ENCODE measurements at places on chromosomes 3 and 15.

GRCh38 chr3:127370906-127371305, 83.1 kb upstream of the PRR20G start:
- no peak for DNase-seq

- DNase-seq: no peak
These were observed 556.1 kb downstream of the FGF12 start for GRCh38 chr3:192171213-192171612.

- no peak for DNase-seq
These were observed 512.7 kb upstream of the CDIN1 start for GRCh38 chr15:36066757-36067156.

DNA sequence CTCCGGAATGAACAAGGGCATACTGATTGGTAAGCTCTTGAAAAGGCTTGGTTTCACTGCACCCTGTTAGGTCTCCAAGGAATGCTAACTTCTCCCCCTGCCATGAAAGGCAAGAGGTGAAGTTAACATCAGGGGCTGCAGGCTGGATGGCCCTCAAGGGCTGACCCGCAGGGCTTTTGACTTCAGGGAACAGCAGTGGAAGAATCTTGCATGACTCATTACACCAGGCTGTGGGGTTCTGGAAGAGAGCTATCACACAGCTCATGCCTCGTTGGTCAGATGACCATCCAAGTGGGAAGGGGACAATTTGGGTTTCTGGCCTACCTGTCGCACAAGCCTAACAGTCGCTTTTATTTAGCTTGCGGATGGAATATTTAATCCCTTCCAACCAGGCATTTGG, 23.6 kb upstream of the ATG7 start:
- DNase-seq: no peak

DNA sequence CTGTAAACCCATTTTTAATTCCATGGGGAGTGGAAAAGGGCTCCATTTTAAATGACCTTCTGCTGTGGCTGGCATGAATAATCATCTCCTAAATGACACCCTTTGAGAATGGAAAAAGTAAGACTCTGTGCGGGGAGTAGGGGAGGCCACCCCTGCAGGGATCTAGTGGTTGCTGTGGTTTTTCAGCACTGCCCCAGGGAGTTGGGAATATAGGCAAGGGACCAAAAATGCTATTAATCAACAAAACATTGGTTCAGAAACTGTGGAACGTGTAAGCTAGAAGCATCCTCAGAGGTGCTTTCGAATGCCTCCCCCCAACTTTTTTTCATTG, 30.1 kb upstream of the ADAMTS7 start:
- no peak for DNase-seq

GRCh38 chr3:50338965-50339364, 1.7 kb downstream of the RASSF1 start:
- no peak for DNase-seq

- DNase-seq: no peak
These were observed 1.6 kb downstream of the FAM174B start for GRCh38 chr15:92653836-92654539.

DNA sequence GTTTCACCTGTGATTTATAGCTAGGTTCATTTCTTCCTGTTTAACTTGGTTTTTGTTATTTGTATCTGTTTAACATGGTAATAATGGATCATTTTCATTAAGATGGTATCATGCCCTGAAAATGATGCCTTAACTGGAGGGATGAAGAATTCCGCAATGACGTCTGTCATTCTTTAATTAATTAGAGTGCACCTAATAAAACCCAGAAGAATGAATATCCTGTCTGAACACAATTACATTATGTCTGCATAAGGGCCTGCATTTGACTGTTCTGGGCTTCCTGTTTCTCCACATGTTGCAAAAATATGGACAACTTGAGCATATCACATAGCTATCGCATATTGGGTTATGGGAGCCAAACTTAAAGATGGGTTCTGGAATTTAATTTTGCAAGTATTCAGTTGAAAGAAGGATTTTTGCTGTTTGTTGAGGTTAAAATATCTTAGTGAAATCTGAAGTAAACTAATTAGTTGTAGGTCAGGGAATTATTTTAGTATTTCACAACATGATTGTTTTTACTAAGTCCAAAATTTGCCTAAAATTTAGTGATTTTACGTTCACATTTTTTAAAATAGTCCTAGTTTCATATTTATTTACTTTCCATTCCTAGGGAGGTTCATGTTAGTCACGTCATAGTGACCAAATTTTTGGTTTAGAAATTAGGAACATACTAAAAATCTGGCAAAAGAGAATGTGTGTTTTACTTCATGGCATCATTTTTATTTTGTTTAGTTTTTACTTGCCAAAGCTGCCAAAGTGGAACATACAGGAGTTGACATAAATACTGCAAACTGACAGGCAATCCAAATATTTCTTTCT, 321.0 kb upstream of the TGFBR2 start:
- DNase-seq: no peak

DNA sequence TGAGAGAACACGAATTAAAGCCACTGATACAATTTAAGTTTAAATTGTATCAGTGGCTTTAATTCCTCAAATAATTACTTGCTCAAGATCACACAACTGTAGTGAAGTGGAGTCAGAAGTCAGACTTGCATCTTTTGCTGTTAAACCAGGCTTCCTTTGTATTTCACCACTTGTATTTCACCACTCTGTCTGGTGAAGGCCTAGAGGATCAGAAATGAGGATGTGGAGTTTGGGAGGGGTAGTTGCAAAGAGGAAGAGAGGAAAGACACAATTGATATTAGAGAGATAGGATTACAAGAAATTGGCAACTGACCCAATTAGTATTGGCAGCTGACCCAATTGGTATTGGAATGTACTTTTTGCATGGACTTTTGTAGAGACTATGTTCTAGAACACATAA, 288.1 kb upstream of the GPR149 start:
- DNase-seq: no peak

DNA sequence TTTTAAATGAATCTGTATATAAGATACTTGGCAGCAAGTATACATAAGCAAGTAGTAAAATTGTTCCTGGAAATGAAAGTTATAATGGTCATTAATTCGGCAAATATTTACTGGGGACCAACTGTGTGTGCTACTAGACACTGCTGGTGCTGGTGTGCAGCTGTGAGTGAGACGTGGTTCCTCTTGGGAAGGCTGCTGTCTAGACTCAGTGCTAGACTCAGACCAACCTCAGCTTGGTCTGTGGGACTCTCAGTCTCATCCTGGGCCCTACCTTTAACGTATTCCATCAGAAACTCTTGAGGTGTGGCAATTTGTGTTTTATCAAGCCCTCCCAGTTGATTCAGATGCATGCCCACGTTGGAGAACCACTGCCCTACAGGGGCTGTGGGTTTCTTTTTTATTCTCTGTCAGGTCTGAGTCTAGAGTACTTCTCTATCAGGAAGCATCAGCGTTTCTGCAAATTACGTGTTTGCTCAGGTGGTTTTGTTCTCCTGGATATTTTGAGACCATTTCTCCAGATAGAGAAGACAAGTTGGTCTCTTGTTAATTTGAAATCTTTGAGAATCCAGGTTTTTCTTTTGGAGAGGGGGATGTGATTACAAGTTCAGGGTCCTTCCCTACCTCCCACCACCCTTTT, 6.8 kb downstream of the TLNRD1 start:
- DNase-seq: no peak

DNA sequence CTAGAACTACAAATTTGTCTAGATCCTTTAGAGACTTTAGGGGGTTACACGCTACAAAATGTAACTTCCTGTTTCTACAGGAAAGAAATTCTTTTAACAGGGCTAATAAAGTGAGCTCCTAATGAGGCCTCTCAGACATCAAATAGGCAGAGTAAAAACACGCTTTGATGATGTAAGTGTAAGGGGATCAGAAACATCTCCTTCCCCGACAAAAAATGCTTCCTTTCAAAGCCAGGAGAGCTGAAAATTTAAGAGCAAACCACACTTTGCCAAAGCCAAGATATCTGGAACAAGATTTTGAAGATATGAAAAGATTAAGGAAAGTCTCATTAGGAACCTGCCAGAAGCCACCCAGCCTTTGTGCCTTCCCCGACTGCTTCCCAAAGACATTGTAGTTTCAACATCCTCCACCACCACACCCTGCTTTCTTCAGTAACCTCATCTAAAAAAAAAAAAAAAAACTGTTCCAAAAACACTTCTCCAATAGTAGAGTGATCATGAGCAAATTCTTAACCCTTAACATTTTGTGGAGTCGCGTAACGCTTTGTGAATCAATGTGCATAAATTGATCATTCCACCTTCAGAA, 505.0 kb upstream of the THBS1 start:
- no peak for DNase-seq

- no peak for DNase-seq
These were observed 32.7 kb downstream of the STARD9 start for GRCh38 chr15:42608110-42608531.

GRCh38 chr3:73493543-73494308, 131.0 kb downstream of the PDZRN3 start:
- DNase-seq: no peak

DNA sequence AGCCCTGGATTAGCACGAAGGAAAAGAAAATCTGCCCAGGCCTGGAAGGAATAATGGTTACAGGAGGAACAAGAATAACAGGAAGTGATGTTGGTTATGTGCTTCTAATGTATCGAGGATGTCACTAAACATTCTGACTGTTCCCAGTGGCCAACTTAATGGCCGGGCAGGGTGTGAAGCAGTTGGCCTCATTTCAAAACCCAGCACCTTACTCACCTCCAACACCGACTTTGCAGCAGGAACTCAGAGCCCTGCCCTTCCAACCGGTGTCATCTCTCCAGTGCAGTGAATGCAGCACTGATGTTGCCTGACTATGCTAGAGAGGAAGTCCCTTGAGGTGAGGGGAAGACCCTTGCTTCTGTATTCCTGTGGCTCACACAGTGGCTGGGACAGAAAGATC, 162.4 kb upstream of the LRTM1 start:
- no peak for DNase-seq

- no peak for DNase-seq
These were observed 57.4 kb upstream of the STXBP5L start for GRCh38 chr3:120850381-120851295.

DNA sequence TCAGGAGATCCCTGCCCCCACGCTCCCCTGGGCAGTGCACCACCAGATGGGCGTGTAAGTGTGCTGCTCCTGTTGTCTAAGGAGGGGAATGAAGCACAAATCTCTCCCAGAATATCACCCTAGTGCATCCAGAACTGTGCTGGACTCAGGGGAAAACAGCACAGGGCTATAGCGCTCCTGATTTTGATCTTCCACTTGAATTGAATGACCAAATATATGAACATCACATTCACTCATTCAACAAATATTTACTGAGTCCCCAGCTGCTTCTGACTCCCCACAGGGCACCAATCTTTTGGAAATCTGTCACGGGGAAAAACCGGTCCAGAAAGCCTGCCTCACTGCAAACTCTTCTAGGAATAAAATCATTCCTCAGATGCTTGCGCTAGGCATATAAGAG, 2.4 kb downstream of the CPLX3 start:
- DNase-seq: no peak

DNA sequence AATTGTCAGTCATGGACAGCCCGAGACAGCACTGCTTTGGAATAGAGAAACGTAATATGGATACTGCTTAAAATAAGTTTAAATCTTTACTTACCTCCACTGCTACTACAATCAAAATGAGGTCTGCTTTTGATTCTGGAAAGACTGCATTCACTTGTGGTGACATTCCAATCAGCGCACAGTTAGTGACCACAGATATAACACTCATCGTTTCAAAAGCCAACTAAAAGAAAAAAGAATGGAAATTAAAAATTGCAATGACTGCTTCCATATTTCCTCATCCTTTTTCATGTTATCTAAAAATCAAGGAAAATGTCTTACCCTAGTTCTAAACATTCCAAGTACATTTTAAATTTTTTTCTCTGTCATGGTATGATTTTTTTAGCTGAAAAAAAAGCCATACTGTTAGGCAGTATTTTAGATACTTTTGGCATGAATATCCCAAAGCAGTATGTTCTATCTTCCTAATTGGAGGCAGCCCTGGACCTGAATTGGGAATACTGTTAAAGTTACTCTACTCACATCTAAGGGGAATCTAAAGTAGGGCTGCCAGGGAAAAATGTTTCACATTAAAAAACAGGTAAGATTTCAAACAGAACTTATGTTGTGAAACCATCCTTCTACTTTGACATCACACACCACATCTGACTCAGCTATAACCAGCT, 72.1 kb downstream of the ANO10 start:
- no peak for DNase-seq

- DNase-seq: no peak
These were observed 340.7 kb downstream of the CNTN3 start for GRCh38 chr3:74273555-74274402.

GRCh38 chr3:152357587-152357986, 88.9 kb downstream of the MBNL1 start:
- no peak for DNase-seq

DNA sequence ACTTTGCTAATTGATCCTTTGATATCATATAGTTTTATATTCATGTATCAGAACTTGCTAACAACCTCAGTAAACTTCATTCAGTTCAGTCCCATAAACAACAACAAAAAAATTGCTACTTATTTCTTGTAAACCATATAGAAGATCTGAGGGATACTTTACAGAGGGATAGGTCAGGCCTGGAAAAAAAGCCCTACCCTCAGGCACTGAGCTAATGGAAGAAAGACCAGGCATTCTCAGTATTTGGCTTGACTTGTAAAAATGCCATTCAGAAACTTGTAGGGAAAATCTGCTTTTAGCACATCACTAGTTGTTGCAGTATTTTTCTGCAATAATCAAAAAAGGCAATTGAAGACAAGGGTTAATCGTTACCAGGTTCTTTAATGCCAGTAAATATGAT, 33.1 kb downstream of the ARMC8 start:
- no peak for DNase-seq

DNA sequence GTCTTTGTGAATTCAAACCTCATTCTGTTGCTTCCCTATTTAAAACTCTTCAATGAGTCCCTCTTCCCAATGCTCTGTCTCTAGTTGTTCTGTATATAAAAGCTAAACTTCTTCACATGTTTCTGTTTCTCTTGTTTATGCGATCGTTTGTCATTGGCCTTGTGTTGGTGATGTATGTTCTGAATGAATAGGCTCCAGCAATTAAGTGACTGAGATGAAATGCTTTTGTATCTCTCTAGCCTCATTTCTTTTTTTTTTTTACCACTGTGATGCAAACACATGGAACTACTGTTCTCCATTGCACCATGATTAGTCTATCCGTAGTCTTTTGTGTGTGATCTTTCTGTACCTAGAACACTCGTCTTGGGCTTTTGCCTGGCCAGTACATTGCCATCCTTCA, 380.5 kb upstream of the TPRG1 start:
- DNase-seq: no peak

DNA sequence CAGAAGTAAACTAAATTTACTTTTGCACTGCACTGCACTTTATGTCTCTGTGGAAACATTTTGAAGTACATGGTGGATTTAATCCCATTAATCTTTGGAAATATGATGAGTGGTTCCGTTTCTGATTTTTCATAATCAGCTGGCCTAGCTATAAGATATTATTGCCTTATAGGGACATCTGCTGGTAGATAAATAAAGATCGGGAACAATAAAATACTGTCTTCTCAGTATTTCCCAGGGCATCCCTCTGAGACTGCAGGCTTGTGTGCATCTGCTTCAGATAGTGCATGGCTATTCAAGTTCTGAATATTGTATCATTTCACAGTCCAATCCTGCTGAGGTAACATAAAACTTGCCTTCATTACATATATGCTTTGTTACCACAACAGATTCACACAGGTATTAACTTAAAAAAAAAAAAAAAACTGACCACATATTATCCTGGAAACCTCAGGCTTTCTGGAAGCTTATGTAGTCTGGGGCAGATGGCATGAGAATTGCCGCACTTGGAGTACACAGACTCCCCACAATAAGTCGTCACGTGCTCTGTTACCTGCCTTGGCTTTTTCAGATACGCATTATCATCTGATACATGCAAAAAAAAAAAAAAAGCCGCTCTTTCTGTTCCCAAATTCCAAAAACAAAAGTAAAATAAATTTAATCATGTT, 330.8 kb upstream of the AGTR1 start:
- no peak for DNase-seq

Data from GM18507 (cell line).